ENCODE measurements at places on chromosomes 1 and 21. TPM values are rescaled to one million over a fixed set of nuclear protein-coding genes. Genes with fewer than 3 reads are reported as not detected.

DNA sequence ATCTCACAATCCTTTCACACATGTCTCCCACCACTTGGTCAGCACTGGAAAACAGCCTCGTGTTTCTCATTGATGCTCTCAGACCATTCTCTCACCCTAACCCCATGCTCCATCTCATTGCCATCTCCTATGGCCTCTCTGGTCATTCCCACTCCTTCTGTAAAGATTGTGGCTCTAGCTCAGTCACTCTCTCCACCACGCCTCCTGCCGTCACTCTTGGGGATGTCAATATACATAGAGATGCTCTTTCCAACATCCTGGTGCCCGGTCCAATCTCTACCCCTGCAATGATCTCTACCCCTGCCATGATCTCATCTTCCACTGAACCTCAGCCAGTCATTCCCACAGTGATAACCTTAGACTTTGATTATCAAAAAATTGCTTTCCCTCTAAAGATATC, 90.1 kb downstream of the NTPCR start:
- H3K36me3 ChIP-seq = peaks cover 4% of the 10 kb centered on the region
- DNase-seq = no peak
- H3K27me3 ChIP-seq = peaks cover 2% of the 10 kb centered on the region

- H3K36me3 ChIP-seq = no peaks in the 10 kb centered on the region
- no peaks in the 10 kb centered on the region for H3K27me3 ChIP-seq
- H3K27ac ChIP-seq = no peak overlapping the region
- H3K4me1 ChIP-seq = peaks cover 15% of the 10 kb centered on the region
- no peak for DNase-seq
- H3K4me3 ChIP-seq = no peak overlapping the region
These were observed 520.4 kb upstream of the CXADR start for GRCh38 chr21:16992448-16992847.

DNA sequence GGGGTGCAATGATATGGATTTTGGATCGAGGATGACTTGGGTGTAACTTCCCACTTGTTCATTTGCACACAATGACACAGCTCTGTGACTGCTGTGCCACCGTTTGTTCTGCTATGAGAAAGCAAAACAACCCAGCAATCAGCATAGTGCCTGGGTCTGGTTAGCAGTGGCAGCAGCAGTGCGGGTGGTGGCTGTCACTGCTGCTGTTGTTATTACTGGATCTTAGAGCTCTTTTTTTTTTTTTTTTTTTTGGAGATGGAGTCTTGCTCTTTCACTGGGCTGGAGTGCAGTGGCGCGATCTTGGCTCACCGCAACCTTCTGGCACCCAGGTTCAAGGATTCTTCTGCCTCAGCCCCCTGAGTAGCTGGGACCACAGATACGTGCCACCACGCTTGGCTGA, 56.9 kb downstream of the TBCE start:
- H3K4me3 ChIP-seq = no peak overlapping the region
- peaks cover 5% of the 10 kb centered on the region for H3K4me1 ChIP-seq
- H3K27me3 ChIP-seq = no peaks in the 10 kb centered on the region
- no peak overlapping the region for H3K27ac ChIP-seq
- peaks cover 4% of the 10 kb centered on the region for H3K36me3 ChIP-seq

DNA sequence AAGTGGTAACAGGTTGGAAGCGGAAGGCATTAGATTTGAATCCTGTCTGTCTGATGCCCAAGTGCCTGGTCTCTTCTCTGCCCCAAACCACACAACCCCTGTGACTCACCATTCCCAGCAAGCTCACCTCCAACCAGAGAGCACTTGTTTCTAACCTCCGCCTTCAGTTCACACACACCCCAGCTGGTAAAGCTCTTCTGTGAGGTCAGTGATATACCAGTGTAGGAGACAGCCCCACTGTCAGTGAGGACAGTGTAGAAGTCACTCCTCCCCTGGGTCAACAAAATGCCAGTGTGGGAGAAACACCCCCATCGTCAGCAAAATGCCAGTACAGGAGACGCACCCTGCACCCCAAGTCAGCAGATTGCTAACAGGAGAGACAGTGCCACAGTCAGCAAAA, 2.6 kb downstream of the RIMS3 start:
- H3K4me1 ChIP-seq = no peaks in the 10 kb centered on the region
- H3K4me3 ChIP-seq = no peak overlapping the region
- DNase-seq = no peak
- no peaks in the 10 kb centered on the region for H3K36me3 ChIP-seq

- no peak overlapping the region for H3K27ac ChIP-seq
- H3K4me1 ChIP-seq = no peaks in the 10 kb centered on the region
- no peaks in the 10 kb centered on the region for H3K27me3 ChIP-seq
- no peaks in the 10 kb centered on the region for H3K36me3 ChIP-seq
These were observed 87.5 kb upstream of the KCTD3 start for GRCh38 chr1:215479567-215479966.

- no peaks in the 10 kb centered on the region for H3K4me1 ChIP-seq
- DNase-seq = no peak
- H3K36me3 ChIP-seq = peaks cover 31% of the 10 kb centered on the region
- no peaks in the 10 kb centered on the region for H3K27me3 ChIP-seq
- peak overlapping the region; percentile 7 for H3K27ac ChIP-seq
These were observed 9.0 kb downstream of the NSL1 start for GRCh38 chr1:212782422-212783154.

GRCh38 chr1:78229344-78229743, 183.6 kb downstream of the GIPC2 start:
- H3K4me3 ChIP-seq = no peak overlapping the region
- H3K27me3 ChIP-seq = peaks cover 15% of the 10 kb centered on the region
- no peak overlapping the region for H3K27ac ChIP-seq
- H3K36me3 ChIP-seq = no peaks in the 10 kb centered on the region

PCSK9 gene
- 18.7 TPM for total RNA-seq

GRCh38 chr21:17340081-17340480, 172.8 kb upstream of the CXADR start:
- DNase-seq = no peak
- H3K4me3 ChIP-seq = no peak overlapping the region
- H3K4me1 ChIP-seq = no peaks in the 10 kb centered on the region

DNA sequence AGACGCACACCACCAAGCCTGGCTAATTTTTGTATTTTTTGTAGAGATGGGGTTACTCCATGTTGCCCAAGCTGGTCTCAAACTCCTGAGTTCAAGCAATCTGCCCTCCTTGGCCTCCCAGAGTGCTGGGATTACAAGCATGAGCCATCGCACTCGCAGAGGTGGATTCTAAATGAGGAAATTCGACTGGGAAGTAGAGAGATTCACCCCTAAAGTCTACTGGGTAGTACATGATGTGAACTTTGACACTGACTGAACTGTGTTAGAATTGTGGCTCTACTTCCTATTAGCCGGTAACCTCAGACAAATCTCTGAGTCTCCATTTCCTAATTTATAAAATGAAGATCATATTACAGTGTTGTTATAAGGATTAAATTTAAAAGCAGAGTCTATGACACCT, 276.0 kb upstream of the NR5A2 start:
- H3K27me3 ChIP-seq = peaks cover 9% of the 10 kb centered on the region
- no peaks in the 10 kb centered on the region for H3K36me3 ChIP-seq
- no peak overlapping the region for H3K4me3 ChIP-seq
- H3K4me1 ChIP-seq = peaks cover 19% of the 10 kb centered on the region
- no peak for DNase-seq
- H3K27ac ChIP-seq = no peak overlapping the region

- H3K4me3 ChIP-seq = no peak overlapping the region
- no peaks in the 10 kb centered on the region for H3K27me3 ChIP-seq
- no peak overlapping the region for H3K27ac ChIP-seq
These were observed 8.1 kb downstream of the ODF2L start for GRCh38 chr1:86387916-86388627.

DNA sequence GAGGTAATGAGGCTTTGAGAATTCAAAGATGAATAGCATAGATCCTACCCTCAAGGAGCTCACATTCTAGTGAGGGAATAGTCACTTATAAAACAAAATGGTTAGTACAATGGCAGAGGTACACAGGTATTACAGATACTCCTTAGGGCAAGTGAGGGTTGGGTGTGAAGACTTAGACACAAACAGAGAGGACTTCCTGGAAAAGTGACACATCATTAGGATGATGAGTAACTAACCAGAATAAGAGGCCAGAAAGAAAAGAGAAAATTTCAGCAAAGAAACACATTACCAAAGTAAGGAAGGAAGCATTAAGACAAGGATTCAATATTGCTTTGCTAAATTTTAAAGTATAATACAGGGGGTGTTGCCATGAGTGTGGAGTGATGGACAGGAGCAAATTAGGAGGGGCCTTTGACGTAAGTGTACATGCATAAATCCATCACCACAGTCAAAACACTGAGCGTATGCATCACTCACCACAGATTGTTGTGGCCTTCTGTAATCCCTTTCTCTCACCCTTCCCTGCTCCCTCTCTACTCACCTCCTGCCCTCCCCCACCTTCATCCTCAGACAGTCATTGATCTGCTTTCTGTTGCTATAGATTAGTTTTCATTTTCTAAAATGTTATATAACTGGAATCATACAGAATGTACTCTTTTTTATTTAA, 7.9 kb downstream of the CD53 start:
- no peak overlapping the region for H3K27ac ChIP-seq
- no peak overlapping the region for H3K4me3 ChIP-seq
- DNase-seq = no peak
- peaks cover 11% of the 10 kb centered on the region for H3K4me1 ChIP-seq
- no peaks in the 10 kb centered on the region for H3K27me3 ChIP-seq

DNA sequence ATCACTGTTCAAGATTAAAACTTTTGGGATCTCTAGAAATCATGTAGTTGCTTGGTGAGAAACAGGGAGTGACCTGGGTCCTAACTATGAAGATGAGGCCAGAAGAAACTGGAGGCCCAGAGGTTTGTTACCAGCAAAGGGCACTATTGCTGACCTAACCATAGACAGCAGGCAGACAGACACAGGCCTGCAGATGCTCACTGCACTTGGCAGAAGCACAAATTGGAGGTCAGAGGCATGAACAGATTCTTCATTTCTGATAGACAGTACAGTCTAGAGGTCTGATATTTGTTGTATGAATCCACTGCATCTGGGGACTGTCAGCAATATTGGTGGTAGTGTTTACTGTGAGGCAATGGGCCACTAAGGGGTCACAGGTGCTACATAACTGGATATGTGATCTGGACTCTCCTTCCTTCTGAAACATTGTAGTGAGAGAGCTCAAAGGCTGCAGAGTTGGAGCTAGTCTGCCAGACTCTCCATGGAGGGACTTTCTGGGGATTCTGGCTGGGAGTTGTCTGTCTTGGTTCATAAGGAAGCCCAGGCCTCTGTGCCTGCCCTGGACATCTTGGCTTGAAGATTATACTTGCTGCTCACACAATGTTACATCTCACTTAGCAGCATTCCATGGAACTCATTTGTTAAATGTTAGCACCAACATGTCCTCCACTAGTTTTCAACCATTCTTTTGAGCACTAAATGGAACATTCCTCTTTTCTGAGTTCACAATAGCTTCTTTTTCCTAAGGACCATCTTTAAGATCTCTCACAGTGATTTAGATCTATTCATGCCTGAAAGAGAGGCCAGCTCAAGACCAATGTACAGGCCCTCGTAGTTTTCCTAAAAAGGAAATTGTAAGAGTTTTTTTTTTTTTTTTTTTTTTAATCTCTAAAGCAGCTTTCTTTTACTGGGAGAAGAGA, 26.9 kb upstream of the CCN1 start:
- no peaks in the 10 kb centered on the region for H3K27me3 ChIP-seq
- H3K4me3 ChIP-seq = no peak overlapping the region
- peaks cover 12% of the 10 kb centered on the region for H3K4me1 ChIP-seq
- DNase-seq = no peak
- no peaks in the 10 kb centered on the region for H3K36me3 ChIP-seq

- H3K27ac ChIP-seq = no peak overlapping the region
- peaks cover 2% of the 10 kb centered on the region for H3K27me3 ChIP-seq
- H3K4me1 ChIP-seq = no peaks in the 10 kb centered on the region
- DNase-seq = no peak
- H3K36me3 ChIP-seq = no peaks in the 10 kb centered on the region
- no peak overlapping the region for H3K4me3 ChIP-seq
These were observed 332.2 kb upstream of the USP24 start for GRCh38 chr1:55547405-55547804.

GRCh38 chr1:82931006-82931405, 1067.9 kb downstream of the TTLL7 start:
- no peaks in the 10 kb centered on the region for H3K36me3 ChIP-seq
- no peak overlapping the region for H3K4me3 ChIP-seq
- no peak overlapping the region for H3K27ac ChIP-seq
- no peak for DNase-seq
- no peaks in the 10 kb centered on the region for H3K27me3 ChIP-seq
- peaks cover 17% of the 10 kb centered on the region for H3K4me1 ChIP-seq

DNA sequence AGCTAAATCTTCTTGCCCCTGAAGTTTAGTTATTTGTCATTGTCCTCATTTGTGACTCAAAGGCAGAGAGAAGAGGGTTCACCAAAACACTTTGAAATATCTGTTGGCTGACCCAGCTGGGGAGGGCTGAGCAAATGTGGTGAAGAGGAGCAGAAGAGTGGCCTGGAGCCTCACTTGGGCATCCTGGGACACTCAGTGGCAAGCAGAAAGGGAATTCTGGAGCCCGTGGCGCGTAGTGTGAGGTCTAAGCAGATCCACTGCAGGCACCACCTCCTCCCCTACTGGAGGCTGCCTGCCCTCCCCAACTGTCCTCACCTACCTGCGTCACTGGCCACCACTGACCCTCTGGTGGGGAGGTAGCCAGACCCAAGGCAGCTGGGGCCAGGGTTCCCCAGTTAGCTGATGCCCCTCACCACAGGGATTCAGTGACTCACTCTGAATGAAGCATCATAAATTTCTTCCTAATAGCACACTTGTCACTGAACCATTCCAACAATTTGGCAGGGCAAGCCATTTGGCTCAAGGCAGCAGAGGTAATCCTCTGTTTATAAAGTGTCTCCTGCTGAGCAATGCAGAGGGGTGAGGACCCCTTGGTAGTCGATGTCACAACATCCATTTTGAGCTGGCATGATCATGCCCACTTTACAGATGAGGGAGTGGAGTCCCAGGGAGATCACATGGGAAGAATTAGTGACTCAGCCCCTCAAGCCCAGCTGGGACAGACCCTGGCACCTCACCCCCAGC, 80.3 kb downstream of the NENF start:
- peaks cover 74% of the 10 kb centered on the region for H3K27me3 ChIP-seq
- DNase-seq = no peak
- no peaks in the 10 kb centered on the region for H3K36me3 ChIP-seq
- H3K27ac ChIP-seq = peak overlapping the region; percentile 68
- no peak overlapping the region for H3K4me3 ChIP-seq
- peaks cover 4% of the 10 kb centered on the region for H3K4me1 ChIP-seq

PBX1 gene
- total RNA-seq = 204 TPM

CR1 gene
- total RNA-seq = 0.41 TPM

GRCh38 chr1:39132505-39133339, 71.8 kb upstream of the MACF1 start:
- H3K27ac ChIP-seq = peak overlapping the region; percentile 89
- H3K4me3 ChIP-seq = no peak overlapping the region
- H3K27me3 ChIP-seq = no peaks in the 10 kb centered on the region
- no peaks in the 10 kb centered on the region for H3K36me3 ChIP-seq

GRCh38 chr1:235558621-235559169, 54.4 kb upstream of the B3GALNT2 start:
- H3K36me3 ChIP-seq = peaks cover 5% of the 10 kb centered on the region
- H3K4me3 ChIP-seq = no peak overlapping the region
- no peak for DNase-seq
- H3K27me3 ChIP-seq = no peaks in the 10 kb centered on the region

CD101 gene
- 3.3 TPM for total RNA-seq
